ENCODE measurements at places on chromosomes 12 and 14.

DNA sequence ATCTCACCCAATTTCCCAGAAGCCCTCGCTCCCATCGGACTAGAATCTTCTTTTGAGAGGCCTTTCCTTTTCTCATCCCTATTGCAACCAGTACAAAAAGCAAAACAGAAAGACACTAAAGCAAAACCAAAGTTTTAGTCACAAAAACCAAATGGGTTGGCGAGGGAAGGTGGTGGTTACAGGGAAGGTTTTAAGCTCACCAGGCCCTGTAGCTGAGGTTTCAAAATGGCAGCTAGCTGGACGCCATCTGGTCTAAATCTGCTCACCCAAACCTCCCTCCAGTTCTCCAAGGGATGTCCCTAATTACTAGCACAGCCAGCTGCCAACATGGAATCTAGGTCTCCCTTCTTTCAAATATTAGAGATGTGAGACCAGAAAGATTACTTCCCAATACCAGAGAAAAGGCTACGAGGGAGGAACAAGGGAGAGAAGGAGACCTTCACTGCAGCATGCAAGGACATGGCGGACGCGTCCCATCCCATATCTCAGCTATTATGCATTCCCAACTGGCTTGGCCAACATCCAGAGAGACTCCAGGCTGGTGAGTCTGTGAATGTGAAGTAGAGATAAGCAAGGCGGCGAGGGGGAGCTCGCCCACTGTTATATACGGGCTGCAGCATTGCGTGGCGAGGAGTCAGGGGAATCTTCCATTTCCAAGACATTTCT, 70.8 kb downstream of the DPF3 start:
- DNase-seq: peak; percentile 23

DNA sequence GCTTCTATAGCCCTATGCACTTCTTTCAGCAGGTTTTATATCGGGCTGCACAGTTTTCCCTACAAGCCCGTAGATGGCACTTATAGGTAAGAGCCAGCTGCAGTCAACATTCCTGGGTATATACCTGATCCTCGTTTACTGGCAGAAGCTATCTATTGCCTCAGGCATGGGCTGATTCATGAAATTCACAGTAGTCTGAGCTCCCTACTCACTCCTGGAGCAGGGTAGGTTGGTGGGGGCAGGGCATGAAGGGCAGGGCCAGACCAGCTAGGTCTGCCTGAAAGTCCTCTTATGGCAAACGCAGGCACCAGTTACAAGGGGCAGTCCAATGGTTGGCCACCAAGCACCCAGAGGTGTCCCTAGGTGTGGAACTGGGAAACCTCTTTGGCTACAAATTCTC, 345.8 kb downstream of the RPS29 start:
- DNase-seq: no peak

DNA sequence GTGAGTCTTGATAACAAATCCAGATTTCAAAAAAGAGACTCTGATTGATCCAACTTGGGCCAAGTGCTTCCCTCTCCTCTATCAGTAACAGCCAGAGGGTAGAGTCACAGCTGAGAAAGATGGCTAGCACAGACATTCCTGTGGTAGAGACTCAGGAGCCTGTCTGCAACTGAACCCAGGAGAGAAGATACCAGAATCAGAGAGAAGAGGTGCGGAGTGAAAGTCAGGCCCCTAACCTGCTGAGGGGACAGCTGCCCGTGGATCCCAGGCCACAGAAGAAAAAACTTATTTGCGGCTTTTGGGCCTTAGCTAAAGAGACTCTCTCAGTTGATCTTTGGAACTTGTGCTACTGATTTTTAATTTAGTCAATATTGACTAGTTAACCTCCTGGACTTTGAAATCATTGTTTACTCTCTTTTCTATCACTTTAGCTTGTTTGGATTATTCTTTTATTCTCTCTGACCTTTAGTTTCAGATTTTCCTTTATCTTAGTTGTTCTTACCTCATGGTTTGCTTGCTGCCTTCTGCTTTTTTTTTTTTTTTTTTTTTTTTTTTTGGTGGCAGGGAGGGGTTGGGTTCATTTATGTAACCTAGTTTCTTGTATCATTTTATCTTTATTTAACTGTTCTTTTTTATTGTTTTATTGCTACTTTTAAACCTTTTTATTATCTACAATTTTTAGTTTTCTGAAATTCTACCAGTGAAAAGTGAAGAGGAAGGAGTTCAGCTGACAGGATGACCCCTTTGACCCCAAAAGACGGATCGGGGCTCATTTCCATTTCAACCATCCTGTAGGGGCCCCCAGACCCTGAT, 154.9 kb upstream of the KRR1 start:
- DNase-seq: peak; percentile 58

GRCh38 chr14:76657846-76658245, 103.4 kb upstream of the VASH1 start:
- DNase-seq: no peak

DNA sequence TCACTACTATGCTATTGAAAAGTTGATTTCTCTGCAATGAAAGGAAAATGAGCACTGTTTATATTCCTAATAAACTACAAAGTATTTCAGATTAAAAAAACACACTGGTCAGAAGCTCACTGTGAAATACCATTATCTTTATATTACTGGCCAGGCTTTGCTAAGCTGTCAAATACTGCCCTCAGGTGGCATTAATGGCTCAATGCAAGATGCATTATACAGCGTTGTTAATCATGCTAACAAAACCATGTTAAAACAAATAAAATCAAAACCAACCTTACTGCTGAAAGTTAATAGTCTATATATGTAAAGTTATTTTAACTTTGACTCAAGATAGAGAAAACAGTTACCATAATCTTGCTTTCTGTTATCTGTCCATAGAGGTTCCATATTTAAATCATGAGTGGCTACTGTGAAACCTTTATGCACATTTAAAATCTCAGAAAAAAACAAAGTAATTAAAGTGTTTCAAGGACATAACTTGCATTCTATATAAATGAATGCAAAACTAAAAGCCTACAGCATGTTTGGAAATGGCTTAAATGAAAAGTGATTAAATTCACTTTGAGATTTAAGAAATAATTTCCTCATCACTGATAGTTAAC, 121.7 kb downstream of the RALGAPA1 start:
- peak; percentile 46 for DNase-seq

DNA sequence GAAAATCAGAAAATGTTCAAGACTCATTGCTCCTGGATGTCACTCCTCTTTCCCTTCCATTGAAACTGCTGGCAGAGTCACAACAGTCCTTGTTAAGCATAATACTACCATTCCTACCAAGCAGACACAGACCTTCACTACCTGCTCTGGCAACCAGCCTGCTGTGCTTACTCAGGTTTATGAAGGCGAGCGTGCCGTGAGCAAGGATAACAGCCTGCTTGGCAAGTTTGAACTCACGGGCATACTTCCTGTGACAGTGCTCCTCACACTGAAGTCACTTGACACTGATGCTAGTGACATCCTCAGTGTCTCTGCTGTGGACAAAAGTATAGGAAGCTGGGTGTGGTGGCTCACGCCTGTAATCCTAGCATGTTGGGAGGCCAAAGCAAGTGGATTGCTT, 15.7 kb upstream of the PHETA1 start:
- DNase-seq: no peak

GRCh38 chr14:73785336-73785833, 66.2 kb upstream of the PTGR2 start:
- peak; percentile 79 for DNase-seq

DNA sequence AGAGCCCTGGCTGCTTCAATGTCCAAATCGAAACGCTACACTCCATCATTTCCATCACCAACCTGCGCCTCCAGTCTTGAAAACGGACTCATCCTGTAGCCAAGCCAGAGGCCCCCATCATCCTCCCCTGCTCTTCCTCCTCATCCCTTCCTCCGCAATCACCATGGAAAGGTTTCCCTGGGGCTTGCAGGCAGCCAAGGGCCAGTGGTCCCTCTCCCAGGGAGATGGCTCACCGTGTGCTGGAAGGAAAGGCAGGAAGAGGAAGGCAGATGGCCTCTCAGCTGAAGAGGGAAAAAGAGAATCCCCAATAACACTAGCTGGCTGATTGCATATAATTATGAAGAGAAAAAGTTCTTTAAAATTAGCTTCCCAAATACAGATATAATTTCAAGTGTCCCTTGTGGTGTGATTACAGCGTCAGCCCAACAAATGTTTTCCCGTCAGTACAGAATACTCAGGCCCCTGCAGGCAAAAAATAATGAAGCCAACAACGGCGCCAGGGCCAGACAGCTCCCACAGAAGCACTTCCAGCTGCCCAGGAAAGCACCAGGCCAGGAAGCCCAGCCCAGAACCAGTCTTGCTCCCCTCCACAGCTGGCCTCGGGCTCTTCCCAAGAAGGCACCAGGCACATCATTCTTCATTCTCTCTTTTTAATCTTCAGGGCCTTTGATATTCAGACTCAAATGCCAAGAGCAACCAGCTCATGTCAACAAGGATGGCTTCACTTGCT, 24.7 kb downstream of the ITPK1 start:
- peak; percentile 24 for DNase-seq

DNA sequence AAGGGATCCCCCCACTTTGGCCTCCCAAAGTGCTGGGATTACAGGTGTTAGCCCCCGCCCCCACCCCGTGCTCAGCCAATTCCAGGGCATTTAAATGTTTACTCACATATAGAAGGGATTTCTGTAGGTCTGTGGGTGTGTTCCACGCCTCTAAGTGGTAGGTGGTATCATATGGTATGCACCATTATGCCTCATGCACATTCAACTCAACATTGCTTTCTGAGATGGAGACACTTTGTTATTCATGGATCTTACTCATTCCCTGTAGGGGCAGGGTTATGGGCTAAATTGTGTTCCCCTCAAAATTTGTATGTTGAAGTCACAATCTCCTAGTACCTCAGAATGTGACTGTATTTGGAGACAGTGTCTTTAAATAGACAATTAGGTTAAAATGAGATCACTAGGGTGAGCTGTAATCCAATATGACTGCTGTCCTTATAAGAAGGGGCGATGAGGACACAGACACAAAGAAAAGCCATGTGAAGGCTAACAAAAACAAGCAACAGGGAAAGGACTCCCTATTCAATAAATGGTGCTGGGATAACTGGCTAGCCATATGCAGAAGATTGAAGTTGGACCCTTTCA, 200.6 kb downstream of the EFCAB11 start:
- no peak for DNase-seq

All from AG10803 (cell line).